Foreskin fibroblast (primary cell): ENCODE measurements at places on chromosomes 12 and 14.

DNA sequence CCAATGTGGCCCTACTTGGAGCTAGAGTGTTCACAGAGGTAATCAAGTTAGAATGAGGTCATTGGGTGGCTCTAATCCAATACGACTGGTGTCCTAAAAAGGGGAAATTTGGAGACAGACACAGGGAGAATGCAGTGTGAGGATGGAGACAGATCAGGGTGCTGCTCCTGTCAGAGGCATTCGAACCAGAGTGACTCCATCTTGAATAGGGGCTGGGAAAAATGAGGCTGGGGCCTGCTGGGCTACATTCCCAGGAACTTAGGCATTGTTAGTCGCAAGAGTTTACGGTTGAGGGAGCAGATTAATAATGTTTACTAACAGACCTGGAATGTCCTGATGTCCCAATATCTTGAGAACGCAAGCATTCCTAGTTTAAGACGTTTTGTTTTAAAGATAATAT, 20.2 kb downstream of the TNFAIP2 start:
- DNase-seq: peak; percentile 32

- peak; percentile 80 for DNase-seq
These were observed 377.3 kb downstream of the EMP1 start for GRCh38 chr12:13573698-13574321.

DNA sequence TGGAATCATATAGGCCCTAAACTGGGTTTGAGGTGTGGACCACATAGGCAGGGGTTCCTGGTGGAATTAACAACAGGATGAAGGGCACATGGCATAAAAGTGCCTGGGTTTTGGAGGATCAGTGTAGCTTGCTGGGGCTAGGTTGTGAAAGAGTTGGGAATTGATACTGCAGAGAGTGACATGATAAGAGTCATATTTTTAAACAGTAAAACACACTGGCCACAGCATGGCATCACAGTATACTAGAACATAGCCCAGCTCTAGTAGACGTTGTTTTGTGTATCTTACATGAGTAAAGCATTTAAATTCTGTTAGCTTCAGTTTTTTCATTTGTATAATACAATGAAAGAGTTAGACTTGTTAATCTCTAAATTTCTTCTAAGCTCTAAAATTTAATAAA, 102.0 kb downstream of the POLR3B start:
- DNase-seq: no peak

GRCh38 chr14:100165831-100166440, 6.5 kb upstream of the DEGS2 start:
- DNase-seq: no peak

- DNase-seq: no peak
These were observed 32.5 kb upstream of the EVL start for GRCh38 chr14:100032738-100033137.

- DNase-seq: peak; percentile 38
These were observed 2.3 kb downstream of the ETV6 start for GRCh38 chr12:11651785-11652184.

GRCh38 chr14:77470224-77470870, 12.5 kb downstream of the AHSA1 start:
- DNase-seq: no peak

- DNase-seq: no peak
These were observed 17.8 kb downstream of the GPR132 start for GRCh38 chr14:105047283-105048016.

GRCh38 chr14:42626986-42627385, 1020.3 kb downstream of the LRFN5 start:
- DNase-seq: peak; percentile 2

DNA sequence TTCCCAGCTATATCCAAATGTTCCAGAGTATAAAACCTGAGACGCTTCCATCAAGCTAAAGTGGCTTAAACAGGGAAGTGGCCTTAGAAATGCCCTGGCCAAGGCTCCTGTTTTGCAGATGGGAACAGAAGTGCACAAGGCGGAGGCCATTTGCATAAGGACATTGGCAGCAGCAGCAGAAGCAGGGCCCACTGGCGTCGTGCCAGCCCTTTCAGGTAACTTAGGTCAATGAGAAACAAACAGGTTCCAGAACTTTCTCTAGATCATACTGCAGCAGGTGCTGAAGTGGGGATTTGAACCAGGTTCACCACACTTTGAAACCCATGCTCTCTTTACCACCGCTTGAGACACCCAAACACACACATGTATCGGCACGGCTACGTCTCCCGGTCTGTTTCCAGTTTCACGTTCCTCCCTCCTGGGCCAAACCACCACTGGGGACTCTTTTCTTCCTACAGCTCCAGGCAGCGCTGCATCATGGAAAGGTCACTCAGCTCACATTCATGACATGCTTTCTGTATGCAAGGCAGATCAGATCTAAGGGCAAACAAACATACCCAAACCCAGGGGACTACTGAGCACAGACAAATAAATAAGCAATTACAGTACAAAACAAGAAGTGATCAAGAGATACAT, 46.0 kb upstream of the PLEKHG6 start:
- no peak for DNase-seq

- DNase-seq: peak; percentile 87
These were observed 108.7 kb upstream of the CCND2 start for GRCh38 chr12:4164559-4165558.

DNA sequence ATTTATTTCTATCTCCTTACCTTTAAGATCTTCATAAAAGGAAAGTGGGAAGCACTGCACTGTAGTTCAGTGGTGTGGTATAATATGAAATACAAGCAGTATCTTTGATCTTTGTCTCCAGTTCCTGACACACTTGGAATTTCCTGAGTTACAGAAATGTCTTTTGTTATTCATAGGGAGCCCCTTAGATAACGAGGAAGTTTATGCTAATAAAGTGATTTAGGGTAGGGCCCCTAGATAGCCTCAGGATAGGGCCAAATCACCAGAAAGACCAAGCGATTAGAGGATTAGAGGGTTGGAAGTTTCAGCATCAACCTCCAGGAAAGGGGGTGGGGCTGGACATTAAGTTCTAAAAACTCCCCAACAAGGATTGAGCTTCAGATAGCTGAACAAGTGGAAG, 29.9 kb upstream of the DDHD1 start:
- DNase-seq: no peak

- DNase-seq: peak; percentile 50
These were observed 23.6 kb upstream of the FERMT2 start for GRCh38 chr14:52974406-52974805.

DNA sequence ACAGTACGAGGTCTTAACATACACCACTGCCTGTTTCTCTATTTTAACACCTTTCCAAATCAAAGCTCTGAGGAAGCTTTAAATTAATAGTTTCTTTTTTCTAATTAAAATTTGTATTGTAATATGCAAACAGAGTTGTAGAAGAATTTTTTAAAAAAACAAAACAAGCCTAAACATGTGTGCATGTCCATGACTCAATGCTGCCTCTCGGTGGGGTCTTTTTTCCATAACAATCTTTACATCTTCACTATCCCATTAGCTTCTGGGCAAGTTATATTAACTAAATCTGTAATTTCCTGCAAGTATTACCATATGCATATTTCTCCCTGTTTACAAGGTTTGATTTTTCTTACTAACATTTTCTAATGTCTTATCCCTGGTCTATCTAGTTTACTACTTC, 143.9 kb upstream of the NAV3 start:
- DNase-seq: no peak

GRCh38 chr14:71202881-71203280, 295.6 kb downstream of the PCNX1 start:
- no peak for DNase-seq

DNA sequence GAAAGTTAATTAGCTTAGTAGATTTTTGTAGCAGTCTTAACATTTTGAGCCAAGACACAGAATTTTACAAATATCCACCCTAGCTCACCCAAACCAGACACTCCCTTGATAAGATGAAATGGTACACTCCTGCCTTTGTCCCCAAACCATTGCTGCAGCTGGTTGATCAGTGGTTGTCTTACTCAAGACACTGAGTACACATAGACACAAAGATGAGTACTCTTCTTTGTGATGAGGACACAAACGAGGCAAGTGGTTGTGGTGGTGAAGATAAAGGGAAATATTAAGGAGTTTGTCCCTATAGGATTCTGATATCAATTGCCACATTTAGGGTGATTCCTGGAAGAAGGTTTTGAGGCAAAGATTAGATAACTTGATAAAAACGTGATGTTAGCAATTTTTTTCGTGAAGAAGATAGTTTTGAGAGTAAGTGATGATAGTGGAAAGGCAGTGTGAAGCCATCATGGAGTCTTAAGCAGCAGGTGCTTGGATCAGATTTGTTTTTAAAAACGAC, 21.4 kb upstream of the ATP2B1 start:
- DNase-seq: no peak

GRCh38 chr14:29821661-29822429, 105.8 kb downstream of the PRKD1 start:
- DNase-seq: no peak

- DNase-seq: no peak
These were observed 6.1 kb upstream of the MTA1 start for GRCh38 chr14:105413544-105413886.

- DNase-seq: no peak
These were observed 18.6 kb upstream of the IFNG start for GRCh38 chr12:68178184-68178583.
